ENCODE measurements at places on chromosomes 11 and 22. TPM values are rescaled to one million over a fixed set of nuclear protein-coding genes. Genes with fewer than 3 reads are reported as not detected.

- DNase-seq, result peak; percentile 21
Observed at GRCh38 chr11:60345489-60345888, 18.4 kb downstream of the MS4A6E start.

DNA sequence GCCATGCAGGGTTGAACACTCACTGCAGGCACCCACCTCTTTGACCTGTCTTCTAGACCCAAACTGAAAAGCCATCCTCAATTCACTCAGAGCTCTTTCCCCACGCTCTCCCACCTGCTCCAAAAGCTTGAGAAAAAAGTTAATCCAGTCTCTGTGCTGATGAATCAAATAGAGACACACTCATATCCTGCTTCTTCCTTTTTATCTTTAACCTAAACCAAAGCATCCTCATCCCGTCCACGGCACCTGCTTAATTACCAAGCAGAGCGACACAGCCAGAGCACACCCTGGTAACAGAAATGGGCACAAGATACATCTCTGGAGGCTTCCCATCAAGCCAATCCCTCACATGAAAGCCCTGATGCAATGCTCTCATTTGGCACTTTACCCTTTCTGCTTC, 102.6 kb downstream of the PLEKHA7 start:
- peak; percentile 46 for DNase-seq

- DNase-seq, result no peak
Observed at GRCh38 chr11:2168286-2169004, 3.2 kb downstream of the TH start.

- no peak for DNase-seq
Observed at GRCh38 chr22:28917747-28918549, 34.6 kb downstream of the ZNRF3 start.

DNA sequence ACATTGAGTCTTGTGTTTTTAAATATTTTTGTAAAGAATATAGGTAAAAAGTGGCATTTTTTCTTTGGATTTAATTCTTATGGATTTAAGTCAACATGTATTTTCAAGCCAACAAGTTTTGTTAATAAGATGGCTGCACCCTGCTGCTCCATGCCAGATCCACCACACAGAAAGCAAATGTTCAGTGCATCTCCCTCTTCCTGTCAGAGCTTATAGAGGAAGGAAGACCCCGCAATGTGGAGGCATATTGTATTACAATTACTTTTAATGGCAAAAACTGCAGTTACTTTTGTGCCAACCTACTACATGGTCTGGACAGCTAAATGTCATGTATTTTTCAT, 333 bp upstream of the CD3E start:
- no peak for DNase-seq

- DNase-seq, result no peak
Observed at GRCh38 chr11:83511646-83512045, 225.5 kb upstream of the CCDC90B start.

DNA sequence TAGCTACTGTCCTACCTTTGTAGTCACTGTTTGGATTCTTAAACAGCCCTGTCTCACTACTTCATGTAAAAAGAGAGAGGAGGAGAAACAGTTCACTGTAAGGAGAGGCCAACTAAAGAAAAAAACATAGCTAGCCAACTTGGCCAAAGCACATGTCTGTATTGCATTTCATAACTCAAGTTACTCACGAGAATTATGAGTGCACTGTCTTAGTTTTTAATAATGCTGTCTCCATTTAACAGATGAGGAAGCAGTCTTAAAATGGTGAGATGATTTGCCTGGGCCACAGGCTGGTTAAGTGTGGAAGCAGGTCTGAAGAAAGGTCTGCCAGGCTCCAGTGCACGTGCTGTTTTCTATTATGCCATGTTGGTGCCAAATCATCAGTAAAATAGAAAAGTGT, 104.5 kb downstream of the UVRAG start:
- no peak for DNase-seq

Gene IGLL1
- total RNA-seq, result not detected

Gene APOBEC3A
- total RNA-seq, result not detected

Gene UCP3
- 1.4 TPM for total RNA-seq

Gene MPZL2
- total RNA-seq, result 17.8 TPM

Gene RFPL1
- total RNA-seq, result not detected

Gene KRTAP5-9
- total RNA-seq, result 0.27 TPM
